Activated CD4-positive, alpha-beta memory T cell treated with anti-CD3 and anti-CD28 coated beads for 36 hours (primary cell): ENCODE measurements at places on chromosomes 7 and 10. TPM values are rescaled to one million over a fixed set of nuclear protein-coding genes. Genes with fewer than 3 reads are reported as not detected.

CYP2C19 gene
- total RNA-seq, result 0.52 TPM

EFCAB10 gene
- not detected for total RNA-seq

HOXA2 gene
- total RNA-seq, result not detected

HEPACAM2 gene
- not detected for total RNA-seq

GBX1 gene
- total RNA-seq, result not detected

WIPF3 gene
- total RNA-seq, result not detected

UPK3BL2 gene
- total RNA-seq, result 8.2 TPM

MMS19 gene
- total RNA-seq, result 86.8 TPM

CD36 gene
- total RNA-seq, result not detected

WNT16 gene
- total RNA-seq, result not detected

ARMC3 gene
- total RNA-seq, result not detected

SCRN1 gene
- total RNA-seq, result 1.6 TPM

FAM131B gene
- total RNA-seq, result 1.9 TPM

MOGAT3 gene
- not detected for total RNA-seq

OIT3 gene
- not detected for total RNA-seq

ACTR1A gene
- 62.2 TPM for total RNA-seq
